ENCODE measurements at places on chromosomes 2 and 18. TPM values are rescaled to one million over a fixed set of nuclear protein-coding genes. Genes with fewer than 3 reads are reported as not detected.

The DLGAP1 gene
- total RNA-seq = 17.4 TPM

The ALLC gene
- not detected for total RNA-seq

The FIGN gene
- 2.2 TPM for total RNA-seq

The REG3A gene
- not detected for total RNA-seq

The MARCO gene
- total RNA-seq = not detected

The HJURP gene
- 18.8 TPM for total RNA-seq

The GRP gene
- not detected for total RNA-seq

The FBXO36 gene
- total RNA-seq = 6.5 TPM

The TCF23 gene
- total RNA-seq = under 0.01 TPM

The G6PC2 gene
- not detected for total RNA-seq

The MAT2A gene
- 247 TPM for total RNA-seq

The CD28 gene
- total RNA-seq = under 0.01 TPM

The ANKRD30BL gene
- total RNA-seq = not detected

The LBX2 gene
- total RNA-seq = 2.2 TPM

The DQX1 gene
- not detected for total RNA-seq

The MYL12A gene
- 560 TPM for total RNA-seq

The SPC25 gene
- total RNA-seq = 3.7 TPM

The MTERF4 gene
- 32.5 TPM for total RNA-seq

The SCG2 gene
- total RNA-seq = 6.8 TPM

The DTYMK gene
- 18.3 TPM for total RNA-seq

The MARCHF4 gene
- 0.52 TPM for total RNA-seq

The RAD51AP2 gene
- total RNA-seq = not detected

The CFAP53 gene
- total RNA-seq = 0.54 TPM

The VIT gene
- total RNA-seq = 13.5 TPM

The SERPINB13 gene
- not detected for total RNA-seq

The SFXN5 gene
- 17.8 TPM for total RNA-seq

The CCDC74A gene
- total RNA-seq = 6.9 TPM

The ATG9A gene
- total RNA-seq = 55.7 TPM

The TTN gene
- 0.13 TPM for total RNA-seq

The GALNT5 gene
- 59.5 TPM for total RNA-seq

The ITGB6 gene
- not detected for total RNA-seq

The CXCR1 gene
- not detected for total RNA-seq

The ABCB11 gene
- not detected for total RNA-seq

The CDC42EP3 gene
- 158 TPM for total RNA-seq

The SLC4A5 gene
- 2.2 TPM for total RNA-seq

The ATP6V1B1 gene
- 0.39 TPM for total RNA-seq
